Immature natural killer cell (primary cell): ENCODE measurements at places on chromosomes 13 and 19. TPM values are rescaled to one million over a fixed set of nuclear protein-coding genes. Genes with fewer than 3 reads are reported as not detected.

GRCh38 chr19:19530423-19530804 is 1.7 kb downstream of the YJEFN3 start:
- DNase-seq = no peak

GRCh38 chr13:75931116-75931515 is 295.0 kb downstream of the LMO7 start:
- no peak for DNase-seq

- no peak for DNase-seq
These were observed 26.5 kb downstream of the COMP start for GRCh38 chr19:18764591-18765051.

The TSSK6 gene
- 0.66 TPM for polyA plus RNA-seq

DNA sequence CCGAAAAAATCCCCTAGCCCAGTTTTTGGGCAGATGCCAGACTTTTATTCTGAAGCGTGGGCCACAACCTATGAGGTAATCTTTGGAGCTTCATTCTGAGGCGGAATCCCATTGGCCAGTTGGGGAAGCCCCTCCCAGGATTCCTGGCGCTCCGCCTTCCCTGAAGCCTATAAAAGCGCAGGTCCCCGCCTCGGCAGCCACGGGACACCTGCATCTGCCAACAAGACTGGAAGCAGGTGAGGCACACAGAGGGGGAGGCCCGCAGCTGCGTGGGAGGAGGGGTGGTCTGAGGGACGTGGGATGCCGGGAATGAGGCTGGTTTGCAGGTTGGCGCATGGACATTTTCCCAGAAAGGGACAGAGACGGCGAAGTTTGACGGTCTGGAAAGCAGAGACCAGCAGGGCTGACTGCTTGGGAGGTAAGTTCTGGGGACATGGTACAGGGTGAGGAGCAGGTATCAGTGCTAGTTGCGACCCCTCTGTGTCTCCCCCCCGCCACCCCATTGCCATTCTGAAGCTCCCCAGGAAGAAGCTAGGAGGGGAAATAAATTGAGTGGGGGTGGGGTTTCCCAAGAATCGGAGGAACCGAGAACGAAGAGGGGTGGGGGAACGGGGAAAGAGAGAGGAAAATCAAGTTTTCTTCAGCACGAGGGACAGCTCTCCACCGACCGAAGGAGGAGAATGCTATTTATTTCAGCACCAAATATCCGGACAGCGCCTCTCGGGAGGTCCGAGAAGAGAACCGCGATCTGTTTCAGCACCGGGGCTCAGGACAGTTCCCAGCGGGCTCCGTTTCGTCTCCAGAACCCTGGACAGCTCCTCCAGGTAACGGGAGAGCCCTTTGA is 22.4 kb upstream of the FEM1A start:
- peak; percentile 80 for DNase-seq

GRCh38 chr13:25945596-25945995 is 106.2 kb downstream of the SHISA2 start:
- no peak for DNase-seq

DNA sequence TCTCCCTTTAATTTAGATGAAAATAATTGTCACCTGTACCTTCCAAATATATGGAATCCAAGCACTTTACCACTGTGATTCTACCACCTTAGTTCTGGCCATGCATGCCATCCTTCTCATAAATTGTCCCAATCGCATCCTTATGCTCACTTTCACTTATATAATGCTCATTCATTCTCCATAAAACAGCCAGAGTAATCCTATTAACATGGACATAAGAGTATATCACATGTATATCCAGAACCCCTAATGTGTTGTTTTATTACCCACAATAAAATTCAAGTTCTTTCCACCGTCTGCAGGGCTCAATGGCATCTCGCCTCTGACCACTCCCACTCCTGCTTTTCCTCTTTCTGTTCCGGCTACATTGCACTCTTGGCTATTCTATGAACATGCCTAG is 597.5 kb upstream of the MIR17HG start:
- no peak for DNase-seq

DNA sequence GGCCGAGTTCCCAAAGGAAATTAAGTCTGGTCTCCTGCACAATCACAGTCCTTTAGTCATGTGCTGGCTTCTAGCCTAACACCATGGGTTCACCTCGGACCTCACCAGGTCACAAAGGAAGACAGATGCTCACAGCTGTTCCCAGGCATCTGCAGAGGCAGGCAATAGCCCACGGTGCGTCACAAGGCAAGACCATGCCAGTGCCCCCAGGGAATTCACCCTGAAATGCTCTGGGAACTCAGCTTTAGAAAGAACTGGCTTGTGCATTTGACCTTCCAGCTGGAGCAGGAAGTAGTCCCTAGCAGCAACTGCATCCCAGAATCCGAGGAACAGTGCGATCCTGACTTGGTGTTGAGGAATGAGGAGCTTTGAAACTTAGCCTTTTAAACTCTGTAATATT is 96.8 kb upstream of the WASF3 start:
- no peak for DNase-seq

DNA sequence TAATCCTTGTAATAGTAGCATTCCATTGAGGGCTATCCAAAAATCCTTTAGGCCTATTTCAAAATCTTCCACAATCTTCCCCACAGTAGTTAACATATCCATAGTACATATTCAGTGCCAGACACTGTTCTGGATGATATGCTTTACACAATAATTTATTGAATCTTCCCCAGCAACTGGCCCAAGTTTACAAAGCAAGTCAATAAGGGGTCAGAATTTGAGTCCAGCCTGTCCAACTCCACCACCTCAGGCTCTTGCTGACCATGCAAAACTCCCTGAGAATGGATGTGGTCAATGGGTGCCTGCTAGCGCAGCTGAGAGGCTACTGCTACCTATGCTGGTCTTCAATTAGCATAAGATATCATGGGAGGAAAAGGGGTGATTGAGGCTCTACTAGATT is 529.6 kb downstream of the FGF9 start:
- no peak for DNase-seq

DNA sequence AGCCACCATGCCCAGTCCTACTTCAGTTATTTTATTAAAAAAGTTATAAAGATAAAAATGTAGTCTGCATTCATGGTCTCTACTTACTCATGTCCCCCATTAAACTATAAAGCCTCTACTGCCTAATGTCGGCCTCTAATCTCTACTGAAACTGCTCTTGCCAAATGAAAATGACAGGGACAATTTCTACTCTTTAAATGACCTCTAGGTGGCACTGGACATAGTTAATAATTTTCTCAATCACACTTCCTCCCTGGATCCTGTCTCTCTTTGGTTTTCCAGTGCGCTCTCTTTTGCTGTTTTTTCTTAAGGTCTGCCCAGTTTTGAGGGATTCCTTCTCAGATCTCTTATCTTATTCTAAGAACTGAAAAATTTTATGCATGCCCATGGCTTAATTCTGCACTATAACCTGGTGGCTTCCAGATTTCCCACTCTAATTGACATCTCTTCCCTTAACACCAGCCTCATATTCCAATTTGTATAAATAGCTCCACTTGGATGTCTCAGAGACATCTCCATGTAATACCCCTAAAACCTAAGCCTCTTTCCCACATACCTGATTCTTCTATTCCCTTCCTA is 54.3 kb downstream of the MTMR6 start:
- no peak for DNase-seq

DNA sequence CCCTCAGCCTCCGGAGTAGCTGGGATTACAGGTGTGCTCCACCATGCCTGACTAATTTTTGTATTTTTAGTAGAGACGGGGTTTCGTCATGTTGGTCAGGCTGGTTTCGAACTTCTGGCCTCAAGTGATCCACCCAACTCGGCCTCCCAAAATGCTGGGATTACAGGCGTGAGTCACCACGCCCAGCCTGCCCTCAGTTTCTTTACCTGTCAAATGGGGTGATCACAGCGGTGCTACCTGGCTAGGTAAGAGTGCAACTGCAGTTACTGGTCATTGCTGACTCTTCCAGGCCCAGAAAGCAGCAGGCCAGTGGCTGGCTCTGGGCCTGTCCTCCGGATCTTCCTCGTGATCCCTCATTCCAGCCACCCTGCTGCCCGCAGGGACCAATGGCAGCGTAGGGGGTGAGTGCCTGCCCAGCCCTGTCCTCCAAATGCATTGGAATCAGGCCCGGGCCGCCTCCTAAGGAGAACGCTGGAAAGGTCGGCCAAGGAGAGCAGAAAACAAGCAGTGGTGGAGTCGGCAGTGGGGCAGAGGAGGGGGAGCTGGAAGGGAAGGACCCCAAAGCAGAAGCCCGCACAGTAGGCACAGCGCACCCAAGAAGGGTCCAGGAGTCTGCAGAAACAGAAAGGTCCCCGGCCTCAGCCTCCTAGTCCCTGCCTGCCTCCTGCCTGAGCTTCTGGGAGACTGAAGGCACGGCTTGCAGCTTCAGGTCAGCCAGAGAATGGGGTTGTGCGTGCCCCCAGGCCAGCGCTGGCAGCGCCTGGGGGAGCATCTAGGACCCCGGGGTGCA is 1.8 kb upstream of the SLC27A1 start:
- DNase-seq = no peak

The GAPDHS gene
- polyA plus RNA-seq = not detected

DNA sequence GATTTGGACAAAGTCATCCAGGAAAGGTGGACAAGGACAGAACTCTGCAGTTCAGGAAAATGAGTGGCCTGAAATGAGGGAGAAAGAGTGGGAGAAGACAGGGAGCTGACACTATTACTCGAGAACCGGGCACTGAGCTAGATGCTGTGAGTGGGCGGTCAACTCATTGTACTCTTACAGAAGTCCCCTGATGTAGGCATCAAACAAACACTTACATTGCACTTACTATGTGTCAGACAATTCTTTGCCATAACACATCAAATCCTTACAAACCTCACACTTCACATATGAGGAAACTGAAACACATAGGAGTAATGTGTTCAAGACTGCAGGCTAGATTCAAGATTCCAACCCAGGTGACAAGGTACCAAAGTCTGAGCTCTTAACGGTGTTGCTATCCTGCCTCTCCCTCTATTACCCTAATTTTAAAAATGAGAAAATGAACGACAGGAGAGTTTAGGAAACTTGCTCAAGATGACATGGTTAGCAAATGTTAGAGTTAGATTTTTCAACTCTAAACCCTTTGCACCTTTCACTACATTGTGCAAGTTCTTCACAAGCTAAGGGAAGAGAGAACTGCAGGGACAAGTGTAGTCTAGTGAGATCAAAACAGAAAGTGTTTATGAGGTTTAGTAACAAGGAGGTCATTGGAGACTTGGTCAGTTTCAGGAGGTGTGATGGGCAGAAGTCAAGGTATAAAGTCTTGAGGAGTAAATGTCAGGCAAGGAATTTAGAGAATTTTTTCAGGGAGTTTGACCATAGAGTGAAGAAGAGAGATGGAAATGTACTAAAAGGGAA is 4.9 kb upstream of the MEDAG start:
- no peak for DNase-seq

The CDX2 gene
- not detected for polyA plus RNA-seq

The KLK4 gene
- not detected for polyA plus RNA-seq

The TRPC4 gene
- not detected for polyA plus RNA-seq

- DNase-seq = no peak
These were observed 882.2 kb upstream of the SLC10A2 start for GRCh38 chr13:103948426-103948825.

GRCh38 chr19:11050323-11051114 is 38.7 kb upstream of the LDLR start:
- DNase-seq = no peak

The KLHL1 gene
- not detected for polyA plus RNA-seq

DNA sequence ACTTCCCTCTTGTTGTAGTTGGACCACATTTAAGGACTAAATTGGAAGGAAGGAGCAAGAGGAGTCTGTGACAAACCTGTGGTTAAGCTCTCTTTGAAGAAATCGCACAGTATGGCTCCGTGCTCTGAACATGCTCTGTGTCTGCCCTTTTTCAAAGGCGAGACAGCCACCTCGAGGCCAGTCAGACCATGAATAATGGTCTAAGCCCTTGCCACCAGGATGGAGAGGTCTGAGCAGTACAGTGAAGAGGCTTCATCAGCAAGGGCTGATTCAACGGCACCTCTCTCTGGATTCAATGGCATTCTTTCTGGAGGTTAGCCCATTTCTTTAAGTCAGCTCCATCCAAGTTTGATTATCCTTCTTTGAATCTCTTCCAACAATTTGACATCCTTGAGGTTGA is 30.9 kb downstream of the FAM216B start:
- DNase-seq = peak; percentile 2

DNA sequence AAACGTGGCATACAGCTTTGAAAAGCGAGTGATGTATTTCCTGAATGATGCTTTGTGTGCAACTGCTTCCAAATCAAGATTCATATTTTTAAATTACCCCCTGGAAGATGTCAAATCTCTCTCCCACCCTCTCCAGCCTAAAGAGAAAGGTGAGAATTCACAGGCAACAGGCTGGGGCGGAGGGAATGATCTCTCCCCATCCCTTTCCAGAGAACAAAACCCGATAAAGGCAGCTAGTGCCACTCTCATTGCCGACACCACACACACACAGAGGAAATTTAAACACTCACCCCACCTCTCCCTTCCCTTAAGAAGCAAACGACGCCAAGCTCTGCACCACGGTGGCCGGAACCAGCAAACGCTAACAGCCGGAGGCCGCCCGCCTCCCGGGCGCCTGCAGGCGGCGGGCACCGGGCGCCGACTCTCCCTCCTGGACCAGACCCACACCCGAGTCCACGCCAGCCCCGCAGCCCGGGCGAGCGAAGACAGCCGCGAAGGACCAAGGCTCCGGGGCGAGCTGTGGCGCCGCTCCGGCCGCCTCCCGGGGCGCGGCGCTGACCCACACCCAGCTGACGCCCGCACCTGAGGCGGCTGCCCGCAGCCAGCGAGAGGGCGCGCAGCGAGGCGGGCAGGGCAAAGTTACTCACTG is 477 bp downstream of the LNX2 start:
- DNase-seq = no peak

DNA sequence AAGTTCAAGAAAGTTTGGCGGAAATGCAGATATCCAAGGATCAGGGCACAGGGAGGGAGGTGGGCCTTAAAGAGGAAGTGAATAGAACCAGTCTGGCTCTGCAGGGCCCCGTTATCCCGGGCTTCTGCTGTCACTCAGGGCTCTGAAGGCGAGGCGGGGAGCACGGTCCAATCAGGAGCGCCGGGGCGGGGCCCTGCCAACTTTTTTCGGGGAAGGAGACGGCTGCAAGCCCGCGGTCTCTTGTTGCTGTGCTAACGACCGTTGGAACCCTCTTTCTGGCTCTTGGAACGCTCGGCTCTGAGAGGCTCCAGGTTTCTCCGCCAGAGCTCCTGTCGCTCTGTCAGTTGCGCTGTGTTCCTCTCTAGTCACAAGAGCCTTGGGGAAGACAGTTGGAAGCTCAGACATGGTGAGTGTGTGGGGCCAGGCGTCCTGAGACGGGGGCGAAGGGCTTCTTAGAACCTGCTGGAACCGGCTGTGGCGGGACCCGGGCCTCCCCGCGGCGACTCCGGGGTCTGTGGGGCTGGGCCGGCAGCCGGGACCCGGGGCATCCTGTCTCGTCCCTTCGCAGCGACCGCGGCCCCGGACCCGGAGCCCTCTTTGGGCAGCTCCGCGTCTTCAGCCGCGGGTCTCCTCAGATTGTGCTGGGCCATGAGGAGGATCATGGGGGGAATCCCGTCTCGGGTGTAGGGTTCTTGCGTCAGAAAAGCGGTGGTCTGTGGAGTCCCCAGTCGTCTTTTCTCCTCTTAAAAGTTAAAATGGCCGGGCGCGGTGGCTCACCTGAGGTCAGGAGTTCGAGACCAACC is 27.7 kb downstream of the ZNF844 start:
- DNase-seq = peak; percentile 24

The ZNF329 gene
- polyA plus RNA-seq = 11.5 TPM
